Left lung (tissue), 14 donors: ENCODE measurements at places on chromosomes 1 and 21. TPM values are rescaled to one million over a fixed set of nuclear protein-coding genes. Genes with fewer than 3 reads are reported as not detected.

The FAM43B gene
- total RNA-seq, result 0.73 TPM

The ERO1B gene
- total RNA-seq, result 8.3 TPM

The MIXL1 gene
- not detected for total RNA-seq

The C1orf94 gene
- not detected for total RNA-seq

The MYOCOS gene
- total RNA-seq, result not detected

The OLIG2 gene
- 0.23 TPM for total RNA-seq

The ADAMTS5 gene
- 1.5 TPM for total RNA-seq

The SLC35D1 gene
- 10.9 TPM for total RNA-seq

The CCDC17 gene
- 16.2 TPM for total RNA-seq

The LIX1L gene
- total RNA-seq, result 28.9 TPM

The MTR gene
- 35.9 TPM for total RNA-seq

The PRELP gene
- 19.3 TPM for total RNA-seq

The SH2D1B gene
- total RNA-seq, result 1.2 TPM

The MRPL39 gene
- total RNA-seq, result 21.3 TPM

The MAP1LC3C gene
- total RNA-seq, result 0.92 TPM

The KRTAP10-5 gene
- not detected for total RNA-seq

The GPR161 gene
- total RNA-seq, result 9.3 TPM

The ARHGEF19 gene
- total RNA-seq, result 10.4 TPM

The COL9A2 gene
- 1.1 TPM for total RNA-seq

The NEXN gene
- 17.9 TPM for total RNA-seq

The NPHS2 gene
- total RNA-seq, result not detected

The NID1 gene
- 55.4 TPM for total RNA-seq

The CNKSR1 gene
- total RNA-seq, result 32.9 TPM

The OR2T6 gene
- not detected for total RNA-seq

The CYP4B1 gene
- 53.8 TPM for total RNA-seq

The GPX7 gene
- 22.4 TPM for total RNA-seq

The CHIT1 gene
- 3.0 TPM for total RNA-seq

The ANGPTL3 gene
- total RNA-seq, result not detected

The ZRANB2 gene
- total RNA-seq, result 84.9 TPM

The OLIG1 gene
- 4.2 TPM for total RNA-seq

The EFNA1 gene
- 63.7 TPM for total RNA-seq

The DNALI1 gene
- total RNA-seq, result 17.9 TPM

The TDRD5 gene
- total RNA-seq, result 0.50 TPM

The SYPL2 gene
- 3.6 TPM for total RNA-seq
